Naive thymus-derived CD4-positive, alpha-beta T cell (primary cell): ENCODE measurements at places on chromosomes 12 and 14. TPM values are rescaled to one million over a fixed set of nuclear protein-coding genes. Genes with fewer than 3 reads are reported as not detected.

MEG3 gene
- total RNA-seq = not detected

TBC1D30 gene
- 1.5 TPM for total RNA-seq

DNA sequence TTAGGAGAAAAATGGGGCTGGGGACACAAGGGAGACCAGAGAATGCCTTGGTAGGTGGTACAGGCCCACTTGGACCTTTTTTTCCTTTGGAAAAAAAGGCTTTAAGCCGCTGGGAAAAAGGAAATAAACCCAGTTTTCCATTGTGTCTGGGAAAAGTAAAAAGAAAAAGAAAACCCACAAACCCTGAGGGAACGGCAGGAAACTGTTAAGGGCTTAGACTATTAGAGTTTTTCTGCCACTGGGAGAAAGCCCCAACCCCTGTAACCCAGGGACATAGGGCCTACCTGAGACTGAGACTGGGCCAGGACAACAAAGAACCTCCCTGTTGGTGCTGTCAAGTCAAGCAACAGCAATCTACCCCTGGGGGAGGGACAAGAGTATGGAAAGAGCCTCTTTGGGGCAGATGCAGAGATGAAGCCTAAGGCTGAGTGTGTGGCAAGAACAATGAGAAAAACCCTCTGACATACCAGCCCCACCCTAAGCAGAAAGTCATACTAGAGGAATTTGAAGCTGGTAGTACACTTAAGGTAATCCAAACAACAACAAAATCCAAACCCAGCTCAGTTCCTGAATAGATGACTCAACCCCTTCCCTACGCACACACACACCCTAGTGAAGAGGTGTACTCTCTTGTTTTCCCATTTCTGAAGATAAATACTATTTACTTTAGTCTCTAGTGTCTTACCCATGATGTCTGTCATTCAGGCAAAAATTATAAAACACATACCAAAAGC, 22.8 kb downstream of the ATF1 start:
- no peak overlapping the region for H3K27ac ChIP-seq
- DNase-seq = no peak
- no peaks in the 10 kb centered on the region for H3K36me3 ChIP-seq
- H3K4me3 ChIP-seq = no peak overlapping the region
- H3K27me3 ChIP-seq = no peaks in the 10 kb centered on the region
- peaks cover 3% of the 10 kb centered on the region for H3K4me1 ChIP-seq

GRCh38 chr12:1531654-1532374, 62.6 kb downstream of the FBXL14 start:
- peaks cover 32% of the 10 kb centered on the region for H3K4me1 ChIP-seq
- no peak overlapping the region for H3K27ac ChIP-seq
- no peak for DNase-seq
- H3K36me3 ChIP-seq = no peaks in the 10 kb centered on the region

DNA sequence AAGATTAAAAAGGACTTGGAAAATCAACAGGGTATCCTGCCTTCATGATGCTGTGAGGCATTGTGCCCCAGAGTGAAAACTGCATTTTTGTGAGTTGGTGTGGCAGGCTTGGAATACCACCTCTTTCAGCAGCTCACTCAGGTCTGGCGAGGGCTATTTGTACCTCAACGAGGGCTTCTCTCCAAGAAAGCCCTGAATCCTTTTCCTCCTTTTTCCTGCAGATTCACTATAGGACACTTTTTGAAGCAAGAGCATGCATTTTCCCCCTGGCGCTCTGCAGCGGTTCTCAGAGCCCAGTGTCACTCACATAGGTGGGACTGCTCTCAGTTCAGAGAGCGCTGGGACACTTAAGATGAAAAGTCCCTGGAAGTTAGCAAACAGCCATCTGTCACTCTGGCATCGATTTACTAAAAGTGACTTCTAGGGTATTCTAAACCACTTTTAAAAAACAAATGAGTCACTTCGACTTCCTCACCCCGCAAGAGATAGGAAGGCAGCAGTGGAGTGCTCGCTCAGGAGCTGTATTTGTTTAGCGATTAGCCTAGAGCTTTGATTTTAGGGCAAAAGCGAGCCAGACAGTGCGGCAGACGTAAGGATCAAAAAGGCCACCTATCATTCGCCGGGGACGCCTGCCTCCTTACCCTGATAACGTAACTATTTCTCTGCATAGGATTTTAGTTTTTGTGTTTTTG, 782 bp upstream of the LGR5 start:
- H3K36me3 ChIP-seq = no peaks in the 10 kb centered on the region
- no peak overlapping the region for H3K27ac ChIP-seq
- no peak for DNase-seq
- H3K4me1 ChIP-seq = no peaks in the 10 kb centered on the region
- H3K27me3 ChIP-seq = no peaks in the 10 kb centered on the region
- no peak overlapping the region for H3K4me3 ChIP-seq
